GM23338 (cell line): ENCODE measurements at places on chromosomes 1 and 21. TPM values are rescaled to one million over a fixed set of nuclear protein-coding genes. Genes with fewer than 3 reads are reported as not detected.

Gene TRPM2
- 0.83 and 2.0 TPM in 2 replicates for total RNA-seq

Gene SPATA45
- not detected in 2 replicates for total RNA-seq

GRCh38 chr21:35635261-35635660 is 425.1 kb downstream of the SETD4 start:
- no peaks in the 10 kb centered on the region for H3K36me3 ChIP-seq
- DNase-seq, result no peak
- H3K27ac ChIP-seq, result no peak overlapping the region
- H3K4me3 ChIP-seq, result no peak overlapping the region
- H3K27me3 ChIP-seq, result no peaks in the 10 kb centered on the region

DNA sequence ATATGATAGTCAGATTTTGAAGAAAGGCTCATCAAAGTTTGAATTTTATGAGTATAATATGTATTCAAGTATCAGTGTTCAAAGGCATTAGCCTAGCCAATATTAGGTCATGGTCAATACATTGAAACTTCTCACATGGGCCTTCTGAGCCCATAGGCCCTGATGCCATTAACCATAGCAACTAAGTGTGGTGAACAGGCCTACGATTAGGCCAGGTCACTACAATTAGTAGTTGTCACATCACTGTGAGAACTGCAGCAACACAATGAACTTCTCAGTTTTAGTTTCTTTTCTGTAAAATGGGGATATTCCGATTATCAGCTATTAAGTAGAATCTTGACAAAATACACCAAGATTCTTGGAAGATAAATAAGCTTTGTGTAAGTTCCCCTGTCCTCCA is 30.0 kb downstream of the CELF3 start:
- H3K4me1 ChIP-seq, result no peaks in the 10 kb centered on the region
- no peak overlapping the region for H3K27ac ChIP-seq
- H3K27me3 ChIP-seq, result no peaks in the 10 kb centered on the region
- no peaks in the 10 kb centered on the region for H3K36me3 ChIP-seq
- no peak for DNase-seq
- H3K4me3 ChIP-seq, result no peak overlapping the region

Gene CELSR2
- total RNA-seq, result 30.4 and 35.1 TPM in 2 replicates

Gene IL22RA1
- 0.28 TPM in 1 of 2 replicates, not detected in the other for total RNA-seq

- H3K27me3 ChIP-seq, result no peaks in the 10 kb centered on the region
- H3K27ac ChIP-seq, result no peak overlapping the region
- peaks cover 21% of the 10 kb centered on the region for H3K4me1 ChIP-seq
- H3K36me3 ChIP-seq, result no peaks in the 10 kb centered on the region
- no peak for DNase-seq
Measured at GRCh38 chr1:14661222-14661621, 62.7 kb downstream of the KAZN start.

Gene SLC9A1
- 22.3 and 23.3 TPM in 2 replicates for total RNA-seq

Gene CFHR3
- total RNA-seq, result 0.17 and 2.0 TPM in 2 replicates

GRCh38 chr1:228226956-228227791 is 19.3 kb downstream of the OBSCN start:
- DNase-seq, result no peak
- no peak overlapping the region for H3K4me3 ChIP-seq
- no peaks in the 10 kb centered on the region for H3K4me1 ChIP-seq
- H3K27me3 ChIP-seq, result no peaks in the 10 kb centered on the region
- peaks cover 26% of the 10 kb centered on the region for H3K36me3 ChIP-seq

Gene FAAH
- 17.9 and 24.0 TPM in 2 replicates for total RNA-seq

- H3K27ac ChIP-seq, result no peak overlapping the region
- H3K4me1 ChIP-seq, result no peaks in the 10 kb centered on the region
- peaks cover 11% of the 10 kb centered on the region; the same call in 1 of the 2 replicates for H3K36me3 ChIP-seq
- DNase-seq, result no peak
- H3K27me3 ChIP-seq, result no peaks in the 10 kb centered on the region
Measured at GRCh38 chr1:151892190-151892589, 17.1 kb downstream of the THEM4 start.

DNA sequence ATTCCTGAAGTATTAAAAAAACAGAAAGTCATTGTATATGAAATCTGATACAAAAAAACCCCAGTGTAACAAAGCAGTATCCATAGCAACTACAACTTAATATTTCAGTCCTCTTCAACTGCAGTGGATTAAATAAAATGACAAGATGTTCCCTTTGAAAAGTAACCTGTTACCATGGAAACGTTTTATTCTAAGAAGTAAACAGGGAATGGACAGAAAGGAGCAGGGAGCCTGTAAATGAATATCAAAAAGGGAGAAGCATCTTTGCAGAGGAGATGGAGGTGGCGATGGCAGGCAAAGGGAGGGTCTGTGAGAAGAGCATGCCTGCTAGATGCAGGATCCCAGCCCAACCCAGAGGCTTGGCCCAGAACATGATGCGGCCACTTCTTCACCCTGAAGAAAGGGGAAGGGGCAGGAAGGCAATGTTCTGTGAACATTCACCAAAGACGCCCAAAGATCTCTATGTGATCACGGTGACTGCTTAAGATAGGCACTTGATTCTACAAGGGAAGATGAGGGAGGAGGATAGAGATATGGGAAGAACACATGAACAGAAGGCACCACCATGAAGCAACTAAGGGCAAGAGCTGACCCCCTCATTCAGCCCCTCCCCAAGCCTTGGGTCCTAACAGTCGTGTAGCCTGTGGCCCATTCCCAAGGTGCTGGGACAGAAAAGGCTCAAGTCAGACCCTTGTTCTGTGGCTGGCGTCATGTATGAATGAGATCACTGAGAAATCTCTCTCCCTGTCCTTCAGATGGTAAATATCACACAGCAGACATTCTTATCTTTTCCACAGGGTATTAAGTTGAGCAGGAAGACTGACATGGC is 200.0 kb downstream of the SLC45A1 start:
- peak; percentile 41 for DNase-seq
- H3K4me1 ChIP-seq, result peaks cover 23% of the 10 kb centered on the region
- no peaks in the 10 kb centered on the region for H3K36me3 ChIP-seq
- H3K4me3 ChIP-seq, result no peak overlapping the region
- peak overlapping the region; percentile 73; the same call in 1 of the 2 replicates for H3K27ac ChIP-seq
- no peaks in the 10 kb centered on the region for H3K27me3 ChIP-seq

DNA sequence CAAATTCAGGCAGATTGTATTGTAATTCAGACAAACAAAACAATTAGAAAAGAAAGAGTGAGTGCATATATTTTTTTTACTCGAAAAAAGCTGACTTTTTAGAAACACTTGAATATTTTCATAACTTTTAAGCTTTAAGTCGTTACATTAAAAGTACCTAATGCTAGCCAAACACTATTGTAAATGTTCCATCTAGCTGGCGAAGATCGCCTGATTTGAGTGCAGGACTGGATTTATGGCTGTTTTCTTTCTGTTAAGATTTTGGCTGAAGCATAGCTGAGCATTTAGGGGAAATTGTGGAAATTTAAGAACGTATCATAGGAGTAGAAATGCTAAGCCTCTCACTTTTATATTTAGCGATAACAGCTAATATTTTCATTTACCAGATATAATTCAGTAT is 24.6 kb downstream of the LRRC7 start:
- H3K4me3 ChIP-seq, result no peak overlapping the region
- H3K4me1 ChIP-seq, result no peaks in the 10 kb centered on the region
- no peaks in the 10 kb centered on the region for H3K27me3 ChIP-seq
- no peak for DNase-seq
- H3K36me3 ChIP-seq, result no peaks in the 10 kb centered on the region

Gene CELA2A
- total RNA-seq, result not detected in 2 replicates

DNA sequence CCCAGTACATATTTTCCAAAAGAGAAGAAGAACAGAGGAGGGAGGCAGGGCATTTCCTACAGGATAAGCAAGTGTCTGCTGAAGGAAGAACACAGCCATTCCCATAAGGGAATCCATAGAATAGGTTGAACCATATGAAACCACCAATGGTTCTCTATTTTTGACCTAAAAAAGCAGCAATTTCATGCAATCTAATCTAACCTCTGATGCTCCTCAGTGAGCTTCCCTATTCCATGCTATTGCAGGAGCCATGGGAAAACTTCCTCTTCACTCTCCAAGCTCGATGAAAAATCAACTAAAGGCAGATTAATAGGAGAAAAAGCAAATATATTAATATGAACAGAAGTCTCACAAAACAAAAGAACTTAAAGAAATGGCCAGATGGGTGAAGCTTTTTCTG is 50.5 kb downstream of the SIPA1L2 start:
- H3K27ac ChIP-seq, result 0 out of 2 replicates have a peak overlapping the region, but pooled peaks have one; percentile 45
- no peaks in the 10 kb centered on the region for H3K27me3 ChIP-seq
- peaks cover 43% of the 10 kb centered on the region for H3K4me1 ChIP-seq
- H3K36me3 ChIP-seq, result no peaks in the 10 kb centered on the region
- H3K4me3 ChIP-seq, result no peak overlapping the region

- no peak overlapping the region for H3K27ac ChIP-seq
- no peaks in the 10 kb centered on the region for H3K4me1 ChIP-seq
- no peak for DNase-seq
- H3K4me3 ChIP-seq, result no peak overlapping the region
Measured at GRCh38 chr1:172980456-172980855, 70.3 kb downstream of the TNFSF18 start.

Gene CCDC185
- total RNA-seq, result 0.08 and 0.56 TPM in 2 replicates

Gene SLC25A24
- 46.0 and 58.9 TPM in 2 replicates for total RNA-seq
